ENCODE measurements at places on chromosomes 5 and 9.

DNA sequence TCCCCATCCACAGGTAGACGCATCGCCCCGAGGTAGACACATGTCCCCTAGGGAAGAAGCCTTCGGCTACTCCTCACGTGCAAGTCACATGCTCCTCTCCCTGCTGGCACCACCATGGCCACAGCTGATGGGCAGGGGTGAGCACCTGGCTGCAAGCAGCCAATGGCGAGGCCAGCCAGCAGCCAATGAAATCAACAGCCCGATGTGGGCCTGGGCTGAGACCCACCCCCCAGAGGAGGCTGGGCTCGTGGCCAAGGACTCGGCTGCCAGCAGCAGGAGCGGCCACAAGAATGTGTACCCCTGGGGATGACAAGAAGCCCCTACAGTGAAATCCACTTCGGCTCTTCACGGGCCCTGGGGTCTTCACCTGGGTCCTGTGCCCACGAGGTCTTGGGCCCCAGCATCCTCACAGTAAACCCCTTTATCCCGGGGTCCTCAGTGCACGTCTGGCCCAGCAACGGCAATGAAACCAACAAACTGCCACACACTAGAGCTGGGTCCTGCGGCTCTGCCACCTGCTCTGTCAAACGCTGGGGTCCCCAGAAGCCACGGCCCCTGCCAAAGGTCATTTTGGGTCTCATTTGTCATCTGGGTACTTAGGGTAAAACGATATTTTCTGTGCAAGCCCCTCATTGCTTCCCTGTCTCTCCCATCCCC, 22.1 kb upstream of the PTGES start:
- DNase-seq: no peak

GRCh38 chr5:37658440-37658839, 181.4 kb downstream of the GDNF start:
- DNase-seq: no peak

DNA sequence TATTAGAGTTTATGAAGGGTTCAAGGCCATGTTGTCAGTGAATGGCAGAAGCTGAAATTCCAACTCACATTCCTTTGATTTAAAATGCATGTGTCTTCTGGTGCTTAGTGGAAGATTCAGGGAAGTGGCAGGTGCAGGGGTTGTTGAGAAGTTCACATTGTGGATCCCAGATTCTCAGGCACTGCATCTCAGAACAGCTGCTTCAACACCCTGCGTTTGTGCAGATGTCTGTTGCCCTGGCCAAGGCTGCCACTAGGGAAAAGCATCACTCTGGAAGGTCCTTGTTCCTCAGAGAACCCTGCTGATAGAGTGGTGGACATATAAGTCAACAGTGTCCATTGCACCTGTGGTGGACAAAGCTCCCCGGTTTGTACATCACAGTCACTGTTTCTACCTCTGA, 162.7 kb downstream of the PAPPA start:
- DNase-seq: no peak

DNA sequence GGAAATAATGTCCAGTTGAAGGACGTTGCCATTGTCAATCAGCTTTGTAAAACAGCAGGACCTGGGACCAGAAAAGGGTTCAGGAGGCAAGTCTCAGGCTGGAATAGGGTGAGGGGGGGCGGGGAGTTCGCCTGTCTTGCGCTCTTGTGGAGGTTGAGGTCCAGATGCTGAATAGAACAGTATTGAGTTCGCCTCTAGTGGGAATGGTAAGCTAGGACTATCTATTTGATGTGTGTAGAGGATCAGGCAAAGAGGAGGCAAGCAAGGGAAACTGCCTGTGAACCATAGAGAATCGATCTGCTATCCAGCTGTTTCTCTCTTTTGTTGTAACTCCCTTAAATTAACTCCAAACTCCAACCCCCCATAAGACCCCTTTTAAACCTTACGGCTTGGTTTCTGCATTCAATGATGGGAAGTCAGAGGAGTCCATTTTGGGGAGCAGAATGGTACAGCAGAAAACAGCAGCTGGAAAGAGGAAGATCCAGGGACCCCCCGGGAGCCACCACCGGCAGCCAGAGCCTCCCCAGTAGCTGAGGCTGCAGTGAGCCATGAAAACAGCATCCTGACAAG, 133.7 kb downstream of the SLC28A3 start:
- DNase-seq: no peak

- no peak for DNase-seq
These were observed 3.0 kb upstream of the CCNG1 start for GRCh38 chr5:163434401-163434866.

GRCh38 chr9:131773911-131774379, 34.1 kb upstream of the RAPGEF1 start:
- DNase-seq: peak; percentile 49

DNA sequence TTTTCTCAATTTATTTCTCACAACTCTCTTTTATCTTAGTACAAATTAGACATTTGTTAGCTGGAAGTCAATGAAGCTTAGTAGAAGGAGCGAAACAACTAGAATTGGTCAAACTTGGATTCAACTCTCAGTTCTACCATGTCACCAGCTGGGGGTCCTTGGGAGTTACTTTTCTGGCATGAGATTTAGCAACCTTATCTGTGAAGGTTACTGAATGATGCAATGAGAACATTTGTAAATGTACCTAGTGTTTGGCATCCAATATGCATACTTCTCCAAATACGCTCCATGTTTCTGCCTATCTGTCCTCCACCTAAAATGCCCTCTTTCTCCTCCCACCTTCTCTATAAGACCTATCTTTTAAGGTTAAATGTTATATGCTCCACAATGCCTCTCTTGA, 6.3 kb downstream of the HNRNPA0 start:
- no peak for DNase-seq

- no peak for DNase-seq
These were observed 406.6 kb downstream of the FAM170A start for GRCh38 chr5:120035815-120036577.

- peak; percentile 83 for DNase-seq
These were observed at the start of the genes GFM2 and NSA2 for GRCh38 chr5:74766849-74767578. GFM2 (minus strand) TSS chr5:74767117; CDS start chr5:74763742, 3,375 bp downstream. NSA2 (plus strand) TSS chr5:74767249; CDS start chr5:74767361, 112 bp downstream.

- DNase-seq: no peak
These were observed 38.9 kb downstream of the LYRM7 start for GRCh38 chr5:131209506-131210150.

GRCh38 chr5:72378639-72379289, 58.6 kb downstream of the PTCD2 start:
- DNase-seq: peak; percentile 73

DNA sequence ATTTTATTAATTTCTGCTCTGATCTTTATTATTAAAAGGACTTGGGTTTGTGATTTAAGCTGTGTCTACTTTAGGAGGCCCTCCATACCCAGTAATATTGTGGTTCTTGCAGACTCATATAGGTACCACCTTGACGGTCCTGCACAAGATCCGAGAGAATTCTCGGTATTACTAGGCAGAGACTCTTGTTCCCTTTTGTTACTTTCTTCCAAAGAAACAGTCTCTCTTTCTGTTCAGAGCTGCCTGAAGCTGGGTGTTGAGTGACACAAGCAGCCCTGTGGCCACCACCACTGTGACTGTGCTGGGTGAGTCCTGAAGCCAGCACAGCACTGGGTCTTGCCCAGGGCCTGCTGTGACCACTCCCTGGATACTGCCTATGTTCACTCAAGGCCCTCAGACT, 666.6 kb downstream of the SEMA5A start:
- DNase-seq: no peak

- no peak for DNase-seq
These were observed 29.5 kb downstream of the GDNF start for GRCh38 chr5:37810311-37810710.

DNA sequence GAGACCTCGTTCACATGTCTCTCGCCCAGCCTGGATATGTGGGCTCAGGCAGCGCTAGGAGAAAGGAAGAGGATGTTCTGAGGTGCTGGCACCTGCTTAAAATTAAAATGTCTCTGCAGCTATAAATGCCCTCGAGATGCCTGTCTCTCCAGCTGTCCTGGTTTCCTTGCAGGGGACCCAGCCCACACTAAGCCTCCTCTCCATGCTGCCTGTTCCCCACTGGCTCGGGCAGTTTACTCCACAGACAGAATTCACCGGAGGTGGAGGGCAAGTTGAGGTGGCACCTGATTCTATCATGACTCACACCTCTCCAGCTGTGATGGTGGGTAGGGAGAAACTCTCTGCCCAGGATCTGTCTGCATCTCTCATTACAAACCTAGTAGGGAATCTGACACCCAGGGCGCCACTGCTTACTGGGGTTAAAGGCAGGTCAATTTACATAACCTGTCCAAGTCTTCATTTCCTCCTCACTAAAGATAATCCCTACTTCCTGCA, 420.9 kb downstream of the SPOCK1 start:
- peak; percentile 82 for DNase-seq

GRCh38 chr9:98899408-98900056, 44.2 kb upstream of the COL15A1 start:
- DNase-seq: no peak

DNA sequence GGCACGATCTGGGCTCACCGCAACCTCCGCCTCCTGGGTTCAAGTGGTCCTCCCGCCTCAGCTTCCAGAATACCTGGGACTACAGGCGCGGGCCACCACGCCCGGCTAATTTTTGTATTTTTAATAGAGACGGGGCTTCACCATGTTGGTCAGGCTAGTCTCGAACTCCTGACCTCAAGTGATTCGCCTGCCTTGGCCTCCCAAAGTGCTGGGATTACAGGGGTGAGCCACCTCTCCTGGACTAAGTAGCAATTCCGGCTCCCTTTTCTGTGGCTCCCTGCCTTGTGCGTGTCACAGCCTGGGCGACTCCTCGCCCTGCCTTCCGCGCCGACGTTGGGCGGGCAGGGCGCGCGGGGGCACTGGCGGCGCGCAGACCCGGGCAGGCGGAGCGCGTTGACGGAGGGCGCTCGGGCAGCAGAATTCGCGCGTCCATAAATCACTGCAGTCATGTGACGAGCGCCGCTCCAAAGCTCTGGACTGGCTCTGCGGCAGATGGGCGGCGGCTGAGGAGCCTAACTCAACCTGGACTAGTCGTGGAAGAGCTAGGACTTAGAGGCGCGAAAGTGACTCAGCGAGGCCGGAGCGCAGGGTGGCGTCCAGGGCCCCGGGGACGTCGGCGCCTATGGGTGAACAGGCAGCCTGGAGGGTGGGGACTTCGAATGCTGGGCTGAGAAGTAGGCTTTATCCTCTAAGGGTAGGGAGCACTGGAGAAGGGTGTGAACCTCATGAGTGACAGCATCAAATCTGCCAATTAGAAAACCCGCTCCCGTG, 1.4 kb upstream of the CIZ1 start:
- DNase-seq: peak; percentile 97

DNA sequence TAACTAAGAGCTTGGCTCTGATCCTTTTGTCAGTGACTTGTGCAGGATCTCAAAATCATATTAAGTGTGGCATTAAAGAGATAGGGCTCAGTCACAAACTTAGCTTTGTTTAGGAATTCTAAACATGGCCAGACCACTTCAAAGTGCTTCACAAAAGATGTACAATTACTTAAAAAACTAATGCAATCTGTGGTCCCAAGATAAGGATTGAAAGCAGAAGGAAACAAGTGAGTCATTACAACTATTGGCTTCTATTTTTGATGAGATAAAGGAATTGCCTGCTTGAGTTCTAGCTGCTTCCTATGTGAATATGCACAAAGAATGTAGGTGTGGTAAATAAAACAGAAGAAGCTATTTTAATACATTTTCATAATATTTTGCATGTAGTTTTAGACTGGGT, 44.9 kb upstream of the SLC12A2 start:
- DNase-seq: peak; percentile 91

All from PC-9 (cell line).